ENCODE measurements at places on chromosomes 3 and 15.

- peak; percentile 95 for DNase-seq
Observed at GRCh38 chr3:40309418-40309924, at the start of gene EIF1B. EIF1B (plus strand) TSS chr3:40309707; CDS start chr3:40309942, 235 bp downstream.

- DNase-seq = no peak
Observed at GRCh38 chr3:63095-63765, 133.3 kb upstream of the CHL1 start.

- DNase-seq = no peak
Observed at GRCh38 chr3:197430502-197430901, 125.3 kb downstream of the BDH1 start.

- DNase-seq = no peak
Observed at GRCh38 chr3:127106456-127106855, 86.5 kb upstream of the PRR23E start.

DNA sequence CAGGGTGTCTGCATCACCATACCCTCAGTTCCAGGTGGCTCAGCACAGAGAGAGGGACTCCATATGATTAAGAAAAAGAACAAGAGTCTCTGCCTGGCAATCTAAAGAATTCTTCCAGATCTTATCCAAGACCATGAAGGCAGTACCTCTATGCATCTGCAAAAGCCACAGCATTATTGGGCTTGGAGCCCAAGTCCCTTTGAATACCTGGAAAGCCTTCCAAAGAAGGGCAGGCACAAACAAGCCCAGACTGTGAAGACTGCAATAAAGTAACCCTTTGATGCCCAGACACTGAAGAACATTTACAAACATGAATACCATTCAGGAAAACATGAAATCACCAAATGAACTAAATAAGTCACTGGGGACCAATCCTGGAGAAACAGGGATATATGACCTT, 60.9 kb upstream of the DIPK2A start:
- DNase-seq = no peak

DNA sequence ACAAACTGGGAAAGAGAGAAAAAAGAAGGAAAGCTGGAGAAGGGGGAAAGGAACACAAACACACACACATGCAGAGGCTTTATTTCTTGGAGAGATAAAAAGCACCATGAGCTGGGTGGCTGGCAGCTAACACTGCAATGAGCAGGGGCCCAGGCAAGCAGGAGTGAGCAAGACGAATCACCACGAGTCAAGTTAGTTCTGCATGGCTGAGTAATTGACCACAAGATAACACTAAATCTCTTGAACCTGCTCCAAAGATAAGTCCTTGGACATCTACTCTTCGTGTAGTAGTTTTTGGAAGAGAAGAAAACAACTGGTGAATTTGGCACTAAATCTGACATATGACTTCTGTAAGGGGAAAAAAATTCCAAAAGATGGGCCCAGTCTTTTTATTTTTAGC, 100.9 kb downstream of the MYO5A start:
- no peak for DNase-seq

DNA sequence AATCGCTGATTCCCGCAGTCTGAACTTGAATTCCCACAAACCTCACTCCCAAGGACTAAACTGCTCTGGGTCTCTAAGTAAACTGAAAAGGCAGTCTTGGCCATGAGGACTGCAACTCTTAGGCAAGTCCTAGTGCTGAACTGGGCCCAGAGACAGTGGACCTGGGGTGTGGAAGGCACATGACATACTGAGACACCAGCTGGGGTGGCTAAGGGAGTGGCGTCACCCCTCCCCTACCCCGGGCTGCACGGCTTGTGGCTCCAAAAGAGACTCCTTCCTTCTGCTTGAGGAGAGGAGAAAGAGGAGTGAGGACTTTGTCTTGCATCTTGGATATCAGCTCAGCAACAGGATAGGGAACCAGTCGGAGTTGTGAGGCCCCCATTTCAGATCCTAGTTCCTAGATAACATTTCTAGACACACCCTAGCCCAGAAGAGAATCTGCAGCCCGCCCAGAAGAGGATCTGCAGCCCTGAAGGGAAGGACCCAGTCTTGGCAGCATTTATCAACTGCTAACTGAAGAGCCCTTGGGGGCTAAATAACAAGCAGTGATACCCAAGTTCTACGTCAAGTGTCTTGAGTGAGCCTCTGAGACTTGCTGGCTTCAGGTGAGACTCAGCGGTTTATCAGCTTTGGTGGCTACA, 110.7 kb upstream of the C3orf80 start:
- no peak for DNase-seq

DNA sequence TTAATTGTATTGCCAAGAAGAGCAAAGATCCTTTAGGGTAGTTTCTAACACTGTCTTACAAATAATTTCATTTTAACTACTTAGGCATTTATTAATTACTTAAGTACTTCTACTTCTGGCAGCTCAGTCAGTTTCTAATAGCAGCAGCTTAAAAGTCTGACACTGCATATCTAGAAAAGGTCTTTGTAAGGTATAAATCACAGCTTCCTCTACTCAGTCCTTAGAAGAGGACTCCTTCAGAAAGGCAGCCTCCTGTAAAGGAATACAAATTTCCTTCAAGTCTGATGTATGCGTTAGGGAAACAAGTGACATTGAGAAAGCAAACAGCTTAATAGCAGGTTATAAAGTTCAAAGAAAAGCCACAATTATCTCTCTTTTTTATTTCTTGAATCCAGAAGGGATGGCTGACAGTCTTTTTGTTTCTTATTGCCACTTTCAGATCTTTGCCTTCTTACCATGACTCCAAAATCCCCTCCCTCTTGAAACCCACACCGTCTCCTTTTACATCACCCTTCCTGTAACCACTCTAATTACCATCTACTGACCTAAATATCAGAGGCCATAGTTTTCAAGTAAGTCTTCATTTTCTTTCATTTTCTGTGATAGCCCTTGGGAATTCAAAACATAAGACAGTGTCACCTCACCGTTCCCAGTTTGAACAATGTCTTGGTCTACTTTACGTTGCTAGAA, 109.5 kb downstream of the CGGBP1 start:
- no peak for DNase-seq
